ENCODE measurements at places on chromosomes 3 and 15.

- no peak for DNase-seq
These were observed 24.9 kb downstream of the TMEM45A start for GRCh38 chr3:100517276-100517675.

DNA sequence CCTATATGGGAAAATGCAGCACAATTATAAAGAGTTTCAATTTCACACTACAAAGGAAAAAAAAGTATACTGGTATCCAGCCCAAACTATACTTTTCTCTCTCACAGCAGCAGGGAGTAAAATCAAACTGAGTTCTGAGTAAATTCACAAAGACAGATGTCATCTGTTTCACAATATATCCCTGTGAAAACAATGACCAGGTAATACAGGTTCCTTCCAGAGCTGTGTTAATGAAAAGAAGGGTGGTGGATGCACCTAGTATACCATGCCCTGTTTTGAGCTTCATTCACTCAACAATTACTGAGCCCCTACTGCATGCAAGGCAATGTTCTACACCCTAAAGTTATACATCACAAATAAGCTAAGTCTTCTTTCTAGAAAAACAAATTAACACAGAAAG is 108.5 kb downstream of the TJP1 start:
- DNase-seq = no peak

GRCh38 chr3:81592101-81592500 is 169.3 kb downstream of the GBE1 start:
- no peak for DNase-seq

- DNase-seq = no peak
These were observed 166.5 kb downstream of the GMNC start for GRCh38 chr3:190695994-190696393.

DNA sequence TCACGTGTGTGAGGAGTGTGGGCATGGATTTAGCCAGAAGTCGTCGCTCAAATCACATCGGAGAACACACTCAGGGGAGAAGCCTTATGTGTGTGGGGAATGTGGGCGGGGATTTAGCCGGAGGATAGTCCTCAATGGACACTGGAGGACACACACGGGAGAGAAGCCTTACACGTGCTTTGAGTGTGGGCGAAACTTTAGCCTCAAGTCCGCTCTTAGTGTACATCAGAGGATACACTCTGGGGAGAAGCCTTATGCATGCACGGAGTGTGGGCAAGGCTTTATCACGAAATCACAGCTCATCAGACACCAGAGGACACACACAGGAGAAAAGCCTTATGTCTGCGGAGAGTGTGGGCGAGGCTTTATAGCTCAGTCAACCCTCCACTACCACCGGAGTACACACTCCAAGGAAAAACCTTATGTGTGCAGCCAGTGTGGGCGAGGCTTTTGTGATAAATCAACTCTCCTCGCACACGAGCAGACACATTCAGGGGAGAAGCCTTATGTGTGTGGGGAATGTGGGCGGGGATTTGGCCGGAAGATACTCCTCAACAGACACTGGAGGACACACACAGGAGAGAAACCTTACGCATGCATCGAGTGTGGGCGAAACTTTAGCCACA is 28.1 kb downstream of the ZNF589 start:
- DNase-seq = no peak

- no peak for DNase-seq
These were observed 63.0 kb downstream of the CHSY1 start for GRCh38 chr15:101188637-101189408.

- no peak for DNase-seq
These were observed 14.4 kb downstream of the CHST13 start for GRCh38 chr3:126538316-126538715.

DNA sequence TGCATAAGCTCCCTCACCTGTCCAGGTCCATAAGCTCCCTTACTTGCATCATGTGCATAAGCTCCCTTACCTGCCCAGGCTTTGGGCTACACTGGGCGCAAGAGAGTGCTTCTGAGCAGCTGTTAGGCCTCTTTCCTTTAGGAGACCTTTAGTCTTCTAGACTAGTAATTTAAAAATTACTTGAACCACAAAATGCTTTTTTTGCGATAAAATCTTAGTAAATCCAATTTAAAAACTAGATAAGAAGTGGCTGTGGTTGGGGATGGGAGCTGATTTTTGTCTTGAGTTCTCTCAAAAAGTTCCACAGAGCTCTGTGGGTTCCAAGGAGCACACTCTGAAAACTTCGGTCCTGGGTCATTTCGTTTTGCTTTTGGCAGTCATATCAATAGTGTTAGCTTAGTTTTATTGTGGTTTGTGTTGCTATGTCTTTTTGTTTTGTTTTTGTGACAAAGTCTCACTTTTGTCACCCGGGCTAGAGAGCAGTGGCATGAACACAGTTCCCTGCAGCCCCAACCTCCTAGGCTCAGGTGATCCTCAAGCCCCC is 6.7 kb downstream of the CEMIP start:
- no peak for DNase-seq

DNA sequence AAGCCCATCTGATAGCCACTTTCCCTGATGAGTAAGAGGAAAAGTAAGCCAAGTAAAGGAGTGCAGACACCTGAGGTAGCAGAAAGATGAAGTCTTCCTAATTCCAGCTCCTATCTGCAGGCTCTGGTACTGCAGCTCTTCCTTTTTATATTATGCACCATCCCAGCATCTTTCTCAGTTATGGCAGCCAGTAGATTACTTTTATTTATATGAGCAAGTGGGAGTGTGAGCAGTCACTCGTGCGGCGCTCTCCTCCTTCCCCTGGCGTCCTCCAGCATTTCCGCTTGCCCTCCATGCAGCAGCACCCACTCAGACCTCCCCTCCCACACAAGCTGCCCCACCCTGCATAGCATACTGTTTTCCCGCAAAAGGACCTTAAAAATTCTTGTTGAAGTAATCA is 465.9 kb upstream of the DPPA4 start:
- DNase-seq = no peak

GRCh38 chr3:128995737-128996136 is 1.9 kb upstream of the CFAP92 start:
- no peak for DNase-seq

- DNase-seq = no peak
These were observed 89.3 kb downstream of the ST6GAL1 start for GRCh38 chr3:187019542-187020072.

DNA sequence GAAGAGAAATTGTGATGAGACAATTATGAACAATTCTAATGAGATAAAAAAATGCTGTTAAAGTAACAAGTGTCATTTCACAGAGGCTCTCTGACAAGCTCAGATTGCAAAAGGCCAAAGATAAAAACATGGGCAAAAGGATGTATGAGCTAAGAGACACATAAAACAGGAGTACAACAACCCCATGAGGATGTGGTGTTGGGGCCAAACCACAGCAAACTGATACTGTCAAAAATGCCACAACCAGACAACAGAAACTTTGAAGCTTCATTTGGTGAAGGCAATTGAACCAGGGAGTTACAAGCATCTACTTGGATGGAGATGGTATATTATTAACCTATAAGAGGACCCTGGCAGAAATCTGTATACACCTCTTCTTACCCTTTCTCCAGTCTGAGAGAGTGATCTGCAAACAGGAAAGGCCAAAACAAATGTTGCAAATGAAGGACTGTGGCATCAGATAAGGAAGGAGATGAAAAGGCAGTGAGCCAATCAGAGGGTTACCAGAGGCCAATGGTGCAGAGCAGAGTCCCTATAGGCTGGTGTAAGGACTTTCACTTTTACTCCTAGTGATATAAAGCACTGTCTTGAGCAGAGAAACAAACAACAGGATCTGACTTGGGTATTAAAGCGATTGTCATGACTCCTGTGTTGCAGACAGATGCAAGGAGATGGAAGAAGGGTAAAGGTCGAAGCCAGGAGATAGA is 659.0 kb downstream of the NTRK3 start:
- no peak for DNase-seq

- no peak for DNase-seq
These were observed 148.9 kb downstream of the IL20RB start for GRCh38 chr3:137106612-137107240.

GRCh38 chr3:54322354-54322753 is 200.0 kb downstream of the CACNA2D3 start:
- no peak for DNase-seq

DNA sequence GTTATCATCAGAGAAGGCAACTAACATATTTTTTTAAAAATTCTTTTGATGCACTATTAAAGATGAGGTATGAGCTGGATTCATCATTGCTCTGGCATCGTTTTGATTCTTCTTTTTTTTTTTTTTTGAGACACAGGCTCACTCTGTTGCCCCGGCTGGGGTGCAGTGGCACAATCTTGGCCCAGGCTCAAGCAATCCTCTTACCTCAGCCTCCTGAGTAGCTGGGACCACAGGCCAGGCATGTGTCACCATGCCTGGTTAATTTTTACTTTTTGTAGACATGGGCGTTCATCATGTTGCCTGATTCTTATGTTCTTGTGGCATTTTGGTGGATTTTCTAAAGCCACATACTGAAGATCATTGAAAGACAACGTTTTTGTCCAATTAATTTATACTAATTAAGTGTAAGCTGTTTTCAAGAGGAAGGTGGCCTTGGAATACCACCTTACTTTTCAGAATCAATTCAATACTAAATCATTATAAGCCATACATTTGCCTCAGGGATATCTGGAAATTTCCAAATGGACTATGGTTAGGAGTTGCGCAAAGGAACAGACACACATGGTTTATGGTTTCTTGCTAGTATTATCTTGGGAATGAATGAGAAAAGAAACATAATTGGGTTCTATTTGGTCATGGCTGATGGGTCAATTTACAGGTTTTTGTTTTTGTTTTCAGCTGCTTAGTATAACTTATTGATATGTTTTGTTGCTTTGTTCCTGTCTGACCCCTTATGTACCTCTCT is 22.8 kb downstream of the SLC28A2 start:
- DNase-seq = no peak

DNA sequence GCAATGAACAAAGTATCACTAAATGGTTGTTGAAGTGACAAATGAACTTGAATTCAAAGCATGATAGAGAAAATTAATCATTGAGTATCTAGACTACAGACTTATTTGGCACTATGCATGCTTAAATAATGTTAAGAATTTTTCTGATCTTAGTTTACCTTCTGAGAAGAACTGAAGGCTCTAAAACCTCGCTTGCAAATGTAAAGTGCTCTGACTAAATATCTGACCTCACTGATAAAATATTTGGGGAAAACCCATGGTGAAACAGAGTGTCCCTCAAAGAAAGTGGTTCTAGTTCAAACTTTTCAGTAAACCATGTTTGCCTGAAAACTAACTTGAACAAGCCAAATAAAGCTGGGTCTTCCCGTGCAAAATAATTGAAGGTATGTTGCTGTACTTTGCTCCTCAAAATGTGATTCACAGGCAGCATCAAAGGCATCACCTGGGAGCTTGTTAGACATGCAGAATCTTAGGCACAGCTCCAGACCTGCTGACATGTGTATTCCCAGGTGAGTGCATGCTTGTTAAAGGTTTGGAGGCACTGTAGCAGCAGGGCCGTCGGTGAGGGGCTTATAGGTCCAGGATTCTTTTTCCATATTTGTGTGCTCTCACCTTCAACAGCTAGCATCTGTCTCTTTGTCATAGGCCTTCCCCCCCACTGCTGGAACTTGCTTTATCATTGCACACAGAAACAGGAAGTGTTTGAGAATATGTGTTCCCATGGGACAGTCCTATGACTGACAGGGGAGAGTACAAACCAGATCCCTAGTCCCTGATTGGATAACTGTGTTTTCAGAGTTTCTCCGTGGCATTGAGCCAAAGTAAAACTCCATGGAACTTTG is 524.2 kb upstream of the LMCD1 start:
- no peak for DNase-seq

DNA sequence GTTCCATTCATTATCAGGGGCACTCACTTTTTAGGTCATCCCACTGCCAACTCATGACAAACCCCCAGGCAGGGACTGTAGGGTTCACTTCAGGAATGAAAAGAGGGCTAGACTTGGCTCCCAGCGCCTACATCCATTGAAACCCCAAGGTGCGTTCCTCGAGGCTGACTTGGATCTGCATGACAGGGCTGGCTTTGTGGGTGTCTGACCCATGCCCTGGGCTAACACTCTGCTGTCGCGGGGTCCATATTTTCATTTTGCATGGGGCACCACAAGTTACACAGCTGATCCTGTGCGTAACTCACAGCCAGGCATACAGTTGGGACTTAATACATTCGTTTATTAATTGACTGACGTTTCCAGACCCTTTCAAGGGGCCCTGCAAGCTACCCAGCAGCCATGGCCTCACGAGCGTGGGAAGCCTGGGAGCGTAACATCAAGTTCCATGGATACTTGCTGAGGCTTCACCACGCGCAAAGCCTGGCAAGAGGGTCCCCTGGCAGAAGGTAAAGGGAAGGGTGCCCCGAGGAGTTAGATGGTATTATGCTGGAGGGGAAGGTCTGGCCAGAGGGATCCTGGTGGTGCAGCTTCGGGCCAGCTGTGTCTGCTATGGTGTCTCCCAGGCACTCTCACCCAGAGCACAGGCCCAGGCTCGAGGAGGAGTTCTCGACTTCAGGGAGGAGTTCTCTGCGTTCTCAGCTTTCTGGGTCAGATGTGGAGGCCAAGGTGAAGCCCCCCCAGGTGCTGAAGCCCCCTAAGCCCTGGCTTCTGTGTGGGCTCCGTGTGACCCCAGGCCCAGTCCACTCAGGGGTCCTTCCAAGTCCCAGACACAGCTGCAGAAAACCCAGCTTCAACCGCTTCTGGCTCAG is 85.4 kb downstream of the ADAMTS17 start:
- no peak for DNase-seq

DNA sequence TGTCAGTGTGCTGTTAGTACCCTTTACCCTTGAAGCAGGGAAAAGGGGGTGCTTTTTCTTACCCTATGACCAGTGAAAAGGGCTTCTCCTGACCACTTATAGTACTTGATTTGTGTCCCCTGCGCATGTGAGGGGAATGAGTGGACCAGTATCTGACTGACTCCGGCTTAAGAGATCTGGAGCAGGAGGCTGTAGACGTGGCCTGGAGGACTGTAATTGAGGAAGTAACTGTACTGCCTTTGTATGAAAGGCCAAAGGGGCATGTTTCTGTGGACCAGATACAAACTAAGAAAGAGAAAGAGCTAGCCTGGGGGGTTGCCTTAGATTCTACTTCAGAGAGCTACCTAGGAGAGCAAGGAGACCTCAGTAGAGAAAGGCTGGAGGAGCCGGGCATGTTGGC is 89.9 kb upstream of the TBL1XR1 start:
- DNase-seq = no peak
